Neural crest cell (in vitro differentiated cells): ENCODE measurements at places on chromosomes 6 and 20.

- DNase-seq, result no peak
Observed at GRCh38 chr20:2332711-2333110, 36.9 kb downstream of the TGM3 start.

DNA sequence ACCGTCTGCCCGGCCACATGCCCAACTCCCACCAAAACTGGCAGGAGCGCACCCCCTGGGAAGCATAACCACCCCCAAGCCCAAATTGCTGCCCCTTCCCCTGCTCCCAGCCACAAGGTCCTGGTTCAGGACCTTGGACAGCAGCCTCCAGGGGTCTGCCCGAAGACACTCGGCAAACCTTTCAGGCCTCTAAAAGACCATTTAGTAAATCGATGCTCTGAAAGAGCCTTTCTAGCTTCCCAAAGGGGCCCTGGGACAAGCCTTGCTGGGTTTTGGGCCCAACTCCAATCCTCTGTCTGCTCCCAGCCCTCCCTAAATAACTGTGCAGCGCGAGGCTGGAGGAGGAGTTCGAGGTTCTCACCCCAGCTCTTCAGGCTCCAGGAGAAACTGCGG, 30.5 kb downstream of the GRM4 start:
- peak; percentile 53 for DNase-seq

- no peak for DNase-seq
Observed at GRCh38 chr6:32982702-32983492, 14.5 kb downstream of the BRD2 start.

DNA sequence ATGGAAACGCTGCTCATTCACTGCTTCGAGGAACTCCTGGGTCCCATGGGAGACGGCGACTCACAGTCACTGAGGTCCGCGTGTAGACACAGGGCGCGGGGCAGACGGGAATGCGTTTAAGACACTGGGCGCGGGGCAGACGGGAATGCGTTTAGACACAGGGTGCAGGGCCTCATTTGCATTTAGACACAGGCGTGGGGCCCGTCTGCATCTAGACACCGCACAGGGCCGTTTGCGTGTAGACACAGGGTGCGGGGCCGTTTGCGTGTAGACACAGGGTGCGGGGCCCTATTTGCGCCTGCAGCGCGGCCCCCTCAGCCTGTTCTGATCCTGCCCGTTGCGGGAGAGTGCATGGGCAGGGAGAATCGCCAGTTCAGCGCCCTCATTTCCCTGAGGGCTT, 10.4 kb downstream of the DACT2 start:
- no peak for DNase-seq

GRCh38 chr6:32833664-32834063, 4.9 kb downstream of the TAP2 start:
- no peak for DNase-seq

DNA sequence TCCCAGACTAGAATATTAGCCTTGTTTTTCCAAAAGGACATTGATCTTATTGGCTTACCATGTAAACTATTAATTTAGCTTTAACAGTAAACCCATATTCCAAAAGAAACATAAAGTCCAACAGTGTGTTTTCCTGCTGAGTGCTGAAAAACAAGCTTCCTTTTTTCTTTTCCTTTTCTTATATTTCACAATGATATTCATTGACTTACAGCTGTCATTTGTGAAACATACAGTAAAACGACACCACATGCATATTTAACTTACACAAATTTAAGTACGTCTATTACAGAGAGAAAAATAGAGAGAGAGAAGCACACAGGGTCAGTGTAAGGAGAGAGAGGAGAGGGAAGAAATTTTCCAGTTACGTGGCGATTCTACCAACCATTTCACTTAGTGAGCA, 543.9 kb upstream of the JARID2 start:
- DNase-seq, result no peak

GRCh38 chr6:31821301-31822035, 6.1 kb upstream of the HSPA1B start:
- peak; percentile 48 for DNase-seq

DNA sequence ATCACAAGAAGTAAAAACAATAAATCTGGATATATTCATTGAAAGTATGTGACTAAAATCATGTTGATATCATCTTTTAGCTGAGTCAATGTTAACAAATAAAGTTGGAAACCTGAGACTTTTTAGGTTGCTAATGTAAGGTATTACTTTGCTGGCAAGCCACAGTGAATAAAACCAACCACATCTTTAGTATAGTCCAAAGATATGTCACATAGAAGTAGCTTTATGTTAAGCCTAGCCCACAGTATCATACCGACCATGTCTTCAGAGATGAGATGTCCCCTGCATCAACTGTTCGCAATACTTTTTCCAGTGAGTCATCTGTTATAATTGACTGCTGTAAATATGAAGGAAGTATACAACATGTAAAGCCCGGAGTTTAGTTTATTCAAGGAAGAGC, 107.6 kb upstream of the MCHR2 start:
- no peak for DNase-seq

- no peak for DNase-seq
Observed at GRCh38 chr6:79372757-79373156, 138.3 kb upstream of the HMGN3 start.

- no peak for DNase-seq
Observed at GRCh38 chr20:64035066-64035932, 683 bp upstream of the C20orf204 start.

DNA sequence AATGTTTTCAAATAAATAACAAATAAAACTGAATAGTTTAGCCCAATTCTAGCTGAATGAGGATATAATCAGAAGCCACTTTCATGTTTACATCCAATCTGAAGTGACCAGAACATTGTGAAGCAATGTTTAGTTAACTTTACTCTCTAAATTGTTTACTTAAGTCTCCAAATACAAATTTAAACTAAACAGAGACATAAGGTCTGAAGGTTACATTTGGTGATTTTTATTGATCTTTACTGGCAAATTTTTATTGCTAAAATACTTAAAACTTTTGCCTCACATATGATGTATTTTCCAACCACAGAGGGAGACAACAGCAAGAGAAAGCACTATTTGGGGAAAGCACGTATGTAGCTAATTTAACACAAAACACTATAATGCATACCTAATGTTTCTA, 106.8 kb upstream of the THEMIS start:
- no peak for DNase-seq

- no peak for DNase-seq
Observed at GRCh38 chr6:24313251-24314141, 44.4 kb downstream of the DCDC2 start.

- DNase-seq, result no peak
Observed at GRCh38 chr6:78598966-78599365, 268.4 kb upstream of the IRAK1BP1 start.

DNA sequence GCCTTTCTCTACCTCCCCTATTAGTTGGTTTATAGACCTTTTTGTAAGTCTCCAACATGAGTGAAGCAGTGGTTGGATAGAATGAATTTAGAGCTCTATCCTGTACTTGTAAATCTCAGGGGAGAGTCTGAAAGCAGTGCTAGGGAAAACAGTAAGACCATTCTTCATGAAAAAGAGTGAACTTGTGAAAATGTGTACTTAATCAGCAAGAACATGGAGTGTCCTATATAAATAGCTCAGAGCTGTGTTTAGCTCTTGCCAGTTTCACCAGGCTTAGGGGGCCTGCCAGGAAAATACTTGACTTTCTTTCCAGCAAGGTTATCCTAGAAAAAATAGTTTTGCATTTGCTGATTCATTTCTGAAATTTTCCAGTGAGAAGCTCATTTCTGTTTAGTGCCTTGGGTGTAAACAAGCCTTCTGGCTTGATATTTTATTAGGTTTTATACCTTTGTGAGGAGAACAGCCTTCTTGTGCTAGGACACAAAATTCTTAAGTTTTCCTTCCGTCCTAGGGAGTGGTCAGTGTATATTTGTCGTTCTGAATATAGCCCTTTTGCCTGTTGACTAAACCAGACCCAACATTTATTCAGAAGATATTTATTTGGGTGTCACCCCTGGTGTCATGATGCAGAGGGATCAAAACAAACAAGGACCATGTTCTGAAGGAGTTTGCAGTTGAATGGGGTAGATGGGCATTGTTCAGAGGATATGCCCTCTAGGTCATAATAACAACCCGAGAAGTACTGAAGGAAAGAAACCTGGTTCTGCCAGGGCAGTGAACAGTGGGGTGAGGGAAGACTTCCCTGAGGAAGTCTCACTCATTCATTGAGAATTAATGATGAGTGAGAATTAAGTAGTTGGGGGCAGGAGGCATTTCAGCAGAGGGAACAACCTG, 7.6 kb downstream of the ARFGEF2 start:
- no peak for DNase-seq

DNA sequence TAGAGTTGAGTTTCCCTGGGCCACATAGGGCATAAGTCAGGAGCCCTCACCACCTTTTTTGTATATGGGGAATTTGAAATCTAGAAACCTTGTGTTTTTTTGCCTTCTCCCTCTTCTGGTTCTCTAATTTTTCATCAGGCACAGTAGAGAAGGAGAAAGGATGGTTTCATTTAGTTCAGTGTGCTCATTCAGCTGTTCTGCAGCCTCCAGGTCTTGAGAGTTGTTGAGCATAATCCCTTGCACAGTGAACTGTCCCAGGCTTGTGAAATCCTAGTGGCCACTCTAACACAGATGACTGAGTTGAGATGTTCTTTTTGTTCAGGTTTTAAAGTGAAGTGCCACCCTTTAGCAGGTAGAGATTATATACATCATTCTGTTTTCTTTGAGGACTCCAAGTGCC, 183.5 kb downstream of the CDKAL1 start:
- no peak for DNase-seq

- DNase-seq, result no peak
Observed at GRCh38 chr6:134345789-134346188, 27.9 kb upstream of the SGK1 start.

DNA sequence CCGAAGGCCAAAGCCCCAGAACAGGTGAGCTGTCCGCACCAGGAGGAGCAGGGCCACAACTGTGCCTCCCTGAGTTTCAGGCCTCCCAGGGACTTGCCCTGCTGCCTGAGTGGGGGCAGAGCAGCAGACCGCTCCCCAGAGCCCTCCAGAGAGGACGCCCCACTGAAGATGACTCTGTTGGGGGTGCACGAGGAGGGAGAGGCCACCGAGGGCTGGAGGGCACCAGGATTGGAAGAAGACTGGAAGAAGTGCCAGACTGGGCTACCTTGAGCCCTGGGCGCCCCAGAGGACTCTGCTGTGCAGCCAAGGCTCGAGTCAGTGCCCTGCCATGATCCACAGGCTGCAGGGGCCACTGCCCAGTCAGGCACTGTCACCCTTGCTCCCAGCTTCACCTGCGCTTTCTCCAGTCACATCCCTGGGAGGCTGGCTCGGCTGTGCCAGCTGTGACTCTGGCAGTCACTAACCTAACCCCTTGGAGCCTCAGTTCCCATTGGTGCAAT, 11.3 kb downstream of the CST7 start:
- no peak for DNase-seq

- no peak for DNase-seq
Observed at GRCh38 chr6:54618572-54618971, 228.0 kb upstream of the FAM83B start.

- DNase-seq, result no peak
Observed at GRCh38 chr20:59940956-59941294, 736 bp downstream of the FAM217B start.

DNA sequence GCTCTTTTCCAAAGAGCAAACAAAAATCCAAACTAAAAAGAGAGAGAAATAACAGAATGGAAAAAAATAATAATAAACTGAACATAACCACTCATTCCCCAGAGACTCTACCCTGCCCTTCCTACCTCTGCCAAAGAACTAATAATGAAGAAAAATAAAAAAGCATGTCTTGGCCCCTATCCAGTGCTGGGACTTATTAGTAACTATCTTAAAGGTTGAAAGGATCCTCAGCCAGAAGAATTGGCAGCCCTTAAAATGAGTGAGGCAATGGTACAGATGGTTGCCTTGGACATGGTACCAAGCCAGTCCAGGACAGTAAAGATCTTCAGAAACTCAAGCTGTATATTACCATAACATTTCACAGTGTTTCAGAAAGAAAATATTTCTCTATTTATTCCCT, 279.3 kb downstream of the HACE1 start:
- DNase-seq, result no peak

- DNase-seq, result no peak
Observed at GRCh38 chr6:18493382-18493891, 106.3 kb downstream of the RNF144B start.

DNA sequence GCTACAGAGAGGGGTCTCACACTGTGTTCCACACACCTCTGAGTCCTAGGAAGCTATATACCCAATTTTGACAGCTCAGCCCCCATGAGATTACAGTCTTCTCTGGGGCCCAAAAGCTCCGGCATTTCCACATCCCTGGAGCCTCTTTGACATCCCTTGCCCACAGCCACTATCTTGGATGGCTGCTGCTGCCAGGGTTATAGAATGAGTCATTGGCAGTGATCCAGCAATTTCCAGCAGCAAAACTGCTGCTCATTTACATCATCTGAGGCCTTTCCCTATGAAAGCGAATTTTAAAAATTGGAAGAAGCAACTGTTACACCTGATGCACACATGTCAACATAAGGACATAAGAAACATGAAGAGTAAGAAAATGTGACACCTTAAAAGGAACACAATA, 590.7 kb downstream of the MEI4 start:
- DNase-seq, result no peak

DNA sequence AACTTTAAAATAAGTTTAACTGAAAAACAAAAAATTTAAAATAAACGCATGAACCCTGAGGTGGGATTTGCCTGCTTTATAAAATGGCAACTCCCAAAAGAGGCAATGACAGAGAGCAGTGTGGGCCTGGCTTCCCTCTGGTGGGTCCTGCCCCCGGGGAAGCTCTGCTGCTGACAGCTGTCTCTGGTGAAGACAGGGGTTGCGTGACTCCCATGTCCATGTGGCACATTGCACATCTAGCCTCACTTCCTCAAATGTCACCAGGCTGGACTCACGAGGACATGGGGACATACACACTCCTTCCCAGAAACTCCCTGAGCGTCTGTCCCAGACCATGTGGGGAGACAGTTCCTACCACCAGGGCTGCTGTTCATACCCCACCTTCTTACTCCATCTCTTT, 66.2 kb downstream of the ABHD12 start:
- DNase-seq, result no peak

GRCh38 chr6:130158056-130158455, 64.7 kb downstream of the SAMD3 start:
- DNase-seq, result no peak

- no peak for DNase-seq
Observed at GRCh38 chr20:1622450-1622849, 2.6 kb upstream of the SIRPB1 start.

DNA sequence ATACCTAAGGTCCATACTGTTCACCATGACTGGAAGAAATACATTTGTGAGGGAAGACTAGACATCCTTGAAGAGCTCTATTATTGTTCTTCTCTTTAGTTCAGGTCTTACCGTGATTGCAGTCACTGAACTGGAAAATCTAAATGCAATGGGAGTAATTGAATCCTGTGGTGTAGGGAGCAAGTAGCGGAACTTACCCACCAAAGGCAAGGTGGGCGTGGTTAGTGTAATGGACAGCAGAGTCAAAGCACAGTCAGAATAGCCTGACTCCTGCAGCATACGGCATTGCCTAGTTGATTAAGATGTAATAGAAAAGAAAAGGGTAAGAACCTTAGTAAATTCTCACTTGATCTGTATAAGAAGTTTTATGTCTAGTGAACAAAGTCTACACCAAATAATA, 679.7 kb upstream of the EPHA7 start:
- DNase-seq, result no peak

- no peak for DNase-seq
Observed at GRCh38 chr6:70216767-70217166, 86.1 kb downstream of the COL9A1 start.
